ENCODE measurements at places on chromosomes 1 and 21. TPM values are rescaled to one million over a fixed set of nuclear protein-coding genes. Genes with fewer than 3 reads are reported as not detected.
A peak's percentile ranks its signal among the peaks of the same experiment; 100 is the strongest.

The TOMM20 gene
- total RNA-seq: 45.2 TPM

- H3K36me3 ChIP-seq: no peaks in the 10 kb centered on the region
- no peak overlapping the region for H3K27ac ChIP-seq
- no peaks in the 10 kb centered on the region for H3K27me3 ChIP-seq
- H3K4me1 ChIP-seq: no peaks in the 10 kb centered on the region
- no peak for DNase-seq
Observed at GRCh38 chr1:236301080-236301957, 19.6 kb upstream of the ERO1B start.

The KRTAP19-3 gene
- total RNA-seq: not detected

GRCh38 chr1:204617256-204618147, 68.0 kb downstream of the LRRN2 start:
- H3K27ac ChIP-seq: no peak overlapping the region
- H3K36me3 ChIP-seq: no peaks in the 10 kb centered on the region
- no peaks in the 10 kb centered on the region for H3K27me3 ChIP-seq
- H3K4me1 ChIP-seq: peaks cover 26% of the 10 kb centered on the region
- H3K4me3 ChIP-seq: no peak overlapping the region

- H3K4me1 ChIP-seq: peaks cover 15% of the 10 kb centered on the region
- H3K27ac ChIP-seq: no peak overlapping the region
- no peaks in the 10 kb centered on the region for H3K27me3 ChIP-seq
Observed at GRCh38 chr1:56709269-56709880, 64.3 kb downstream of the PRKAA2 start.

DNA sequence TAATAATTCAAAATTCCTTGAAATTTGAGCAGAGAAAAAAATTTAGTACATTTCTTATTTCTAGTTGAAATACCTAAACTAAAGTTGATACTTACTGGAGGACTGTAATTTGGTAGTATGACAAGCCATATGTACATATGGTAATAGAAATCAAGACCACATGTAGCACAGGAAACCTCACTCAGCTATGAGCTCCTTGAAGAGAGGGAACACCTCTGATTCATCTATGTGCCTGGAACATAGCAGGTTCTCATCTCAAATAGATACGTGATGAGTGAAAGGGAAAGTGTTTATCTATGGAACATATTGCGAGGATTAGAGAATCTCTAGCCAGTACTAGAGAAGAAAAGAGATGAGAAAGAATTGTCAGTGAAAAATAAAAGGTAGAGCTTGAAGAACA, 47.9 kb upstream of the GNG4 start:
- no peaks in the 10 kb centered on the region for H3K36me3 ChIP-seq
- no peaks in the 10 kb centered on the region for H3K27me3 ChIP-seq
- no peak overlapping the region for H3K27ac ChIP-seq
- DNase-seq: no peak

The MXRA8 gene
- total RNA-seq: 29.0 TPM

DNA sequence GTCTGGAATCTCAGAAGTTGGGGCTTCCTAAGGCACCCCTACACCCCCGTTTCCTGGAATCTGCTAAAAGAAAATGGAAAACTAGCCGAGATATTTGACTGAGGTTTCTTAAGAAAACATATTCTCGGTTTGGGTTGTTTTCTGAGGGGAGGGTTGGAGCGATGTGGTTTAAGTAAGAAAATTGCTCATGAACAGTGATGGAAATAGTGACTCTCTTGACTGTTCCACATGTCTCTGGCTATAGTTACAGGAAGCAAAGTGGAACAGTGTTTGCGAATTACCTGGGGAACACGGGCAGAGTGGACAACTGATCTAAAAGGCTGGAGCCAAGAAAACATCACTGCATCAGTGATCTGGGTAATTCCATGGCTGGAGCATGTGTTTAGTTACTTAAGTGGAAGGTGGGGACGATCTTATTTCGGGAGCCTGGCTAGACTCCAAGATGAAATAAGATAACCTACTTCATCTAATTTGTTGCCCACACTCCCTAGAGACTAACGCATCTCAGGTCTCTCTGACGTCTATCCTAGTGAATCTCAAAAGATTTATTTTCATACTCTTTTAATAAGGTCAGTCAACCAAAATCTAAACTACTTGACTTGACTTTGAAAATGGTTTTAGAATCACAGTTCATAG, 92.4 kb downstream of the KCNJ15 start:
- no peaks in the 10 kb centered on the region for H3K27me3 ChIP-seq
- DNase-seq: no peak
- H3K36me3 ChIP-seq: no peaks in the 10 kb centered on the region
- no peak overlapping the region for H3K4me3 ChIP-seq

DNA sequence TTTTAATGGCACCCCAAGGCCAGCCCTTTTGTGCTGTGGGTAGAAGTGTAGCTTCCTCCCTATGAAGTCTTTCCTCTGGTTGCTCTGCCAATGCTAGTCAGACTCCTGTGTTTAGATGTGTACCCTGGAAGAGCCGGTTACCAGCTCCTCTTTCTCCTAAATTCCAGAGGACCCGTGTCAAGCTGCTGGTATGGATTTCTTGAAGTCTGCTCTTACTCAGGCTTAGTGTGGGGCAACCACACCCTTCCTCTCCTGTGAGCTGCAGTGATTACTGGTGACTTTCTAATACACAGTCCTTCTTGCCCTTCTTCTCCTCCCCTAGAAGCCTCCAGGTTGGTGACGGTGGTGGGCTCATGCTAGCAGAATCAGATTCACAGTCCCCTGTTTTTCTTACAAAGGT, 74.1 kb upstream of the AKT3 start:
- peaks cover 48% of the 10 kb centered on the region for H3K4me1 ChIP-seq
- H3K4me3 ChIP-seq: peak overlapping the region; percentile 29
- H3K27ac ChIP-seq: peak overlapping the region; percentile 84
- no peaks in the 10 kb centered on the region for H3K27me3 ChIP-seq
- peak; percentile 98 for DNase-seq

DNA sequence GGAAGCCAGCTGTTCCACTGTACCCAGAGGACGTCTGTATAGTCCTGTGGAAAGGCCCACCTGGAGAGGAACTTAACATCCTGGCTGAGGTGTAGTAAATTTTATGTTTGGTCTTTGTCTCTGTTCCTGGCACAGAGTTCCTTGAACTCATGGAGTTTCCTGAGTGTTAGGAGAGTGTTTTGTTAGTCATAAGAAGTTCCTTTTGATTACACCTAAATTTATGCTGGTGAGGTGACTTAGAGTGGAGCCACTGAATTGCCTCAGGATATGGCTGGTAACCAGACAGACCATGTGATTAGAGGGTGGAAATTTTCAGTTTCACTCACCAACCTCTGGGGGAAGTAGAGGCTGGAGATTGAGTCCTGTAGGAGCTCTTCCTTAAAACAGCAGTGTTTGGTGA, 57.9 kb downstream of the RASAL2 start:
- no peaks in the 10 kb centered on the region for H3K36me3 ChIP-seq
- peak overlapping the region; percentile 69 for H3K27ac ChIP-seq
- no peak overlapping the region for H3K4me3 ChIP-seq

GRCh38 chr21:46046471-46046870, 51.4 kb upstream of the COL6A2 start:
- H3K4me3 ChIP-seq: no peak overlapping the region
- no peak overlapping the region for H3K27ac ChIP-seq
- DNase-seq: no peak
- H3K27me3 ChIP-seq: no peaks in the 10 kb centered on the region

DNA sequence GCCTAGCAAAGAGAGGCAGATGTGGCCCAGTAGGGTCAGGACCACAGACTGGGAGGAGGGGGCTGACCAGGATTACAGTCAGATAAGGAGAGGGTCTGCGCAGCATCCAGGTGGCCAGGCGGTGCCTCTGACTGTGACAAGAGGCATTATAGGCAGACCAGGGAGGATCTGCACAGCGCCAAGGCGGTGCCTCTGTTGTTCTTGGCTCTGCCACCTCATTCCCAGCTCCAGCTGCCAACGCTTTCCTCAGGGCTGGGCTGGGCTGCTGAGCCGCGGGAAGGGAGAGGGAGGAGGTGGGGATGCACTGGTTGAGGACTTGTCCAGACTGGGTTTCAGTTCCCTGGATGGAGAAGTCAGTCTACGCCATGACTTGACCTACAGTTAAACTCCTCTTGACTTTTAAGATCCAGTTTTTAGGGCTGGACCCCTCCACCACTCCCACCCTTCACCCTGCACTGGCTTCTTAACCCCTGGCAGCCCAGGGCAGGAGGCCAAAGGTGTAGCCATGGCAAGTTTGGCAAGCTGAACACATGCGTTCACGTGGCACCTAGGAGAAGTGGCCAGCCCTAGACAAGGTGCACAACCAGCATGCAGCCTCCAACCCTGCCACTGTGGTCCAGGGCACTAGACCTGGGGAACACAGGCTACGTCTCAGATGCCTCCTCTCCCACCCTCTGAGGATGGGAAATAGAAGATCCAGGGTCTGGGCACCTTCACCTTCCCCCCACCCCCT, 4.5 kb upstream of the CRABP2 start:
- no peaks in the 10 kb centered on the region for H3K36me3 ChIP-seq
- H3K27ac ChIP-seq: no peak overlapping the region
- no peak overlapping the region for H3K4me3 ChIP-seq
- H3K27me3 ChIP-seq: no peaks in the 10 kb centered on the region
- peaks cover 38% of the 10 kb centered on the region for H3K4me1 ChIP-seq
- peak; percentile 83 for DNase-seq

DNA sequence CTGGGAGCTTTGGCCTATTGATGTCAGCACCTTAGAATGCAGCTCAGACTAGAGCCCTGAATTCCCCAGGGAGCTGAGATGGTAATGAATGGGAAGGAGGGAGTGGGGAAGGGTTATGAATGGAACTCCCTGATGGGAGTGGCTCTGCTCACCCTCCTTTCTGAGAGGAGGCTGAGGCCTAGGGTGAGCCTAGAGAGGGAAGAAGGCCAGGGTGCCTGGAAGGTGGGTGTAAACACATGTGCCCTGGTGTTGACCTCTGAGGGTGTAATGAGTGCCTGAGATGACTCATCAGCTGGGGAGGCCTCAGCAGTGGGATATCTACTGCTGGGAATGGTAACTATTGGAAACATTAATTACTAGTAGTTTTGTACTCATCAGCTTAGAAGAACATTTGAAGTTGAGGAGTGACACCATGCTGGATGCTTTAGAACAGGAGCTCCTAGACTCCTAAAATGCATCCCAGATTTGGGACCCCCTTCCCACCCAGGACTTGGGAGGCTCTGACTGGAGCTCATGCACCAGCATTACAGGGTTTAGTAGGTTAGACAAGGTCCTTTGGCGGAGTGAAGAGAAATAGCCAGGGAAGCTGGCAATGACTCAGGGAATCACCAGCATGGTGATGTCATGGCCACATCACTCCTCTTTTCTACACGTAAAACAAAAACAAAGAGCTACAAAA, 16.0 kb upstream of the PIGV start:
- H3K4me3 ChIP-seq: no peak overlapping the region
- DNase-seq: peak; percentile 82
- H3K36me3 ChIP-seq: peaks cover 91% of the 10 kb centered on the region
- no peaks in the 10 kb centered on the region for H3K27me3 ChIP-seq
- peak overlapping the region; percentile 74 for H3K27ac ChIP-seq
- peaks cover 45% of the 10 kb centered on the region for H3K4me1 ChIP-seq

GRCh38 chr1:155179112-155180031, 5.7 kb downstream of the TRIM46 start:
- no peaks in the 10 kb centered on the region for H3K36me3 ChIP-seq
- no peak for DNase-seq
- H3K4me3 ChIP-seq: no peak overlapping the region
- H3K27ac ChIP-seq: no peak overlapping the region

GRCh38 chr1:230143534-230143933, 76.5 kb downstream of the GALNT2 start:
- H3K4me3 ChIP-seq: no peak overlapping the region
- no peak overlapping the region for H3K27ac ChIP-seq
- H3K27me3 ChIP-seq: no peaks in the 10 kb centered on the region

GRCh38 chr1:103211073-103211472, 102.8 kb upstream of the COL11A1 start:
- no peak overlapping the region for H3K4me3 ChIP-seq
- no peak overlapping the region for H3K27ac ChIP-seq
- peaks cover 27% of the 10 kb centered on the region for H3K27me3 ChIP-seq
- H3K36me3 ChIP-seq: no peaks in the 10 kb centered on the region
- no peaks in the 10 kb centered on the region for H3K4me1 ChIP-seq
- DNase-seq: no peak

DNA sequence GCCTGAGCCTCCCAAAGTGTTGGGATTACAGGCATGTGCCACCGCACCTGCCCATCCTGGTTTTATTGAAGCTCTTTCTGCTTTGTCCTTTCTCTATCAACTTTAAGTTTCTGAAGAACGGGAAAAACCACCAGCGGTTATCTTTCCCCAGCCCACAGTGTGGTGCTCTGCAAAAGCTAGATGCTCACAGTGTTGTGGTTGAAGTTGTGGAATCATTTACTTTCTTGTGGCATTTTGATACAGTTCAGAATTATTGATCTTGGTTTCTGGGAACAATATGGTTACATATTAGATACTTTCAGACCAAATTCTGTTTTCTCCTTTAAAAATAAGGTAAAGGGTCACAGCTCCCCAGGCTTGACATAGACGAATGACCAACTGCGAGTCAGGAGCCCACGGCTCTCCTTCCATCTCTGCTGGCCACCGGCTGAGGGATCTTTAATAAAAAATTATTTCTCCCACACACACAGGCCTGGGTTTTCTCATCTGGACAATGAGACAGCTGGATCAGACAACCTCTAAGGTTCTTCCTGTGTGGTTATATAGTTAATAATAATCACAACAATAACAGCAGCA, 385.3 kb downstream of the SETD4 start:
- H3K4me1 ChIP-seq: peaks cover 14% of the 10 kb centered on the region
- no peaks in the 10 kb centered on the region for H3K27me3 ChIP-seq
- DNase-seq: peak; percentile 46
- no peak overlapping the region for H3K27ac ChIP-seq

- no peak overlapping the region for H3K27ac ChIP-seq
- no peak overlapping the region for H3K4me3 ChIP-seq
- H3K27me3 ChIP-seq: no peaks in the 10 kb centered on the region
- H3K36me3 ChIP-seq: peaks cover 44% of the 10 kb centered on the region
- H3K4me1 ChIP-seq: no peaks in the 10 kb centered on the region
Observed at GRCh38 chr1:15656464-15656863, 27.7 kb upstream of the PLEKHM2 start.

GRCh38 chr1:24861821-24862727, 68.0 kb downstream of the RUNX3 start:
- no peaks in the 10 kb centered on the region for H3K36me3 ChIP-seq
- H3K27ac ChIP-seq: peak overlapping the region; percentile 8
- peak overlapping the region; percentile 48 for H3K4me3 ChIP-seq
- DNase-seq: peak; percentile 52

DNA sequence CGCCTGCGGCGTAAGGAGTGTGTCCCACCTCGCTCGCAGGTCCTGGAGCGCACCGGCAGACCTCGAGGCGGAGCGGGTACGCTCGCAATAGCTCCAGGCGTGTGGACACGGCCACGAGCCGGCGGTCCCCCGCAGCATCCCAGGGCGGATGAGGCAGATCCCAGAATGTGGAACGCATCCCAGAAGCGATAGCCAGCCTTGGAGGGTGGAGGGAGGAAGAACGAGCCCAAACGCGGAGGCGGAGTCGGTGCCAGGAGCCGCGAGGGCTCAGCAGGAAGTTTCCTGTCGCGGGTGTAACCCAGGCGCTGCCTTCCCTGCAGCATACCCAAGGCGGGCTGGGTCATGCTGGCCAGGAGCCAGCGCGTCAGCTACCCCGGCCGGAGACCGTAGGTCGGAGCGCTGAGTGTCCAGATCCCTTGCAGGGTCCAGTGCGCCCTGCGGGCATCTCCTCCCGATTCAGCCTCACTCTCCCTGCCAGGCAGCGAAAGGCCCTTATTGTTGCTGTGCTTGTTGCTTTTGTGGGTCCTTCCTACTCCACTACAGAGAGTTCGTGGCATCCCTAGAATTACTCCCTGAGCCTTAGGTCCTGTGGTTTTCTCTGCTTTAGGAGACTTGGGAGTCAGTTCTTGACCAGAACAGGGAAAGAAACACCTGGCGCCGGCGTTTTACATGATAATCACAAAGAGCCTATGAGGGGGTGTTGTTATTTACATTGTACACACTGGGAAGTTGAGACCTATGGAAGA, 27.7 kb downstream of the STYXL2 start:
- no peaks in the 10 kb centered on the region for H3K36me3 ChIP-seq
- peak overlapping the region; percentile 68 for H3K4me3 ChIP-seq
- no peaks in the 10 kb centered on the region for H3K27me3 ChIP-seq
- H3K27ac ChIP-seq: no peak overlapping the region

All from PC-3 (cell line).